ENCODE measurements at places on chromosomes 5 and 9. TPM values are rescaled to one million over a fixed set of nuclear protein-coding genes. Genes with fewer than 3 reads are reported as not detected.

DNA sequence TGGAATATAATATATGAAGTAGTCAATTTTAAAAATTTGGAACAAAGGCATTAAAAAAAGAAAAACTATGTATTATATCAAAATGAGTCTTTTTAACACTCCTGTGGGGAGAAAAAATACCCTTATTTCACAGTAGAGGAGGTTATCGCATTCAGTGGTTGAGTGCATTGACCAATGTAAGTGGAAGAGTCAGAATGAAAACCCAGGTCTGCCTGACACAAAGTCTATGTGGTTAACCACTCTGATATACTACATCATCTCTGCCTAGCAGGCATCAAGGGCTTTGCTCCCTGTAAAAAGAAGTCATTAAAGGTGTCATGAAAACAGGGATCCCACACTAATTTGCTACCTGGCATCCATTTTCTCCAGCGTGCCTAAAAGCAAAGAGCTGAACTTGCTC, 417.2 kb upstream of the C9orf72 start:
- no peak for DNase-seq

- no peak for DNase-seq
These were observed 161.8 kb downstream of the CAVIN4 start for GRCh38 chr9:100739666-100740065.

GRCh38 chr5:17343675-17344074, 126.2 kb downstream of the BASP1 start:
- DNase-seq, result peak; percentile 9

DNA sequence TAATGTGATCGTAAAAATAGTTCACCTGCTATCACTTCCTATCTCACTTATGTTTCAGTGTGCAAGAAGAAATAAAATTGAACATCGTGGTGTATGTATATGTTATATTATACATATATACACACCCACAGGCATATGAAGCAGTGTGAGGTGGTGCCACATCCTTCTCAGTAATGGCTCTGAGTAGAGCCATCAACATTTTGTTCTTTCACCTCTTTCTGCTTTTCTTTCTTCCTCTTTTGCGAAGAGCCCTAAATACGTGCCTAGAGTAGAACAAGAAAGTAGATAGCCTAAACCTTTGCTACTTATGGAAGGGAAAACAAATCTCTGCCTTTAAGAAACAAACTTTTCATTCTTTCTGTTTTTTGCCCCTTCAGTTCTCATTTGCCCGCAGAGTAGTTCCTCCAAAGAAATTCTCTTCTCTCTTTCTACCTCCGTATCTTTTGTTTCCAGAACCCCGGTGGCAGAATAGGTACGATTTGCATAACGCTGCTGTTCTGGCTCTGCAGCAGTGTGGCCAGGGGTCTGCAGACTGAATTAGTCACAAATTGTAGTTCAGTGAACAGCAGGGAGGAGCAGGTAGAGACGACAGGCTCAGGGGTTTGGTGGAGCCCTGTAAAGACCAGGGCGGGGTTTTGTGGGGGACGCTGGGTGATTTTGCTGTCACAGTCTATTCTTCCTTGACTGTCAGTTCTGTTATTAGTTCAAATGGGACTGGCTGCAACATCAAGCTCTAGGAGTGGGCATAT, 40.5 kb upstream of the PJA2 start:
- no peak for DNase-seq

The NDOR1 gene
- total RNA-seq, result 31.9 TPM

The SCGB3A2 gene
- not detected for total RNA-seq

DNA sequence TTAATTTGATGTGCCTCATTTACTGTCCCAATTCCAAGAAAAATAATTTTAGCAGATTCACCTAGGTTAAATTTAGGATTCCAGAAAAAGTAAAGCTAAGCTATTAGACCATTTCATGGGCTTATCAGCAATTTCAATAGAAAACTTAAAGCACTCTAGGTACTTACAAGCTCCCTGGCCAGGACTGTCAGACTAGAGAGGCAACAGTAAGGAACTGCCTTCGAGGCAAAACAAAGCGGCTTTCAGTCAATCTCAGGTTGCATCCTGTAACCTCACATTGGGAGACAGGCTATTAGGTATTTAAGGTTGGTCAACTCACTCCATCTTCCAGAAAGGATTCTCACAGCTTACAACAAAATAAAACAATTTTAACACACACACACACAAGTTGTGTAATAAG, 48.7 kb upstream of the FSD1L start:
- no peak for DNase-seq

The ADRB2 gene
- 6.8 TPM for total RNA-seq

- DNase-seq, result no peak
These were observed 8.8 kb downstream of the PRRX2 start for GRCh38 chr9:129674229-129674628.

The SAXO1 gene
- total RNA-seq, result 6.1 TPM

The PWWP2A gene
- total RNA-seq, result 72.5 TPM

DNA sequence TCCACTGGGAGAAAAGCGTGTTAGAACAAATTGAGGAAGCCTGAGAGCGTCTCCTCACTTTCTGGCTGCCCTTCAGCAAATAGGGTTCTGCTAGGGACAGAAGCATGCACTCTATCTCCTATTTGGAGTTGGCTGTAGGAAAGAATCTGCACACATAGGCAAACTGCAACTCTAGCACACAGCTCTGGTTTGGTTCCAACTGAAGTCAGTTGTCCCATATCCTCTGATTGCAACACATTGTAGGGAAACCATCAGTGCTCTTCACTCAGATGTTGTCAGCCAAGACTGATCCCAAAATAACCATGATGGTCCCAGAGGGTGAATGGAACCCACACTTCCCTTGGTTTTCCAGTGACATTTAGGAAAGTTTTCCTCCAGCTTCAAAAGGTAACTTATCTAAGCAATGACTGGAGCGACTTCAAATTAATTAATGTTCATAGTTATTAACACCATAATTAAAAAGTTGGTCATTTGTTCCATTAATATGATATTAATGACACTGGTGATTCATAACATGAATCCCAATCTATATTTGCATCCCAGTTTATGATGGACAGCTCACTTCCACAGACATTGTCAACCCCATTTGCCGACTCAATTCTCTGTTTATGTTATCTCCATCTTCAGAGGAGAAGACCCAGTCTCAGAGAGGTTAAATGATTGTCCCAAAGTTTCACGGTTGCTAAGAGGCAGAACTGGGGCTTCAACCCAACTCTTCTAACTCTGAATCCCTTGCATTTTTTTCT, 136.7 kb upstream of the ZNF462 start:
- DNase-seq, result no peak

DNA sequence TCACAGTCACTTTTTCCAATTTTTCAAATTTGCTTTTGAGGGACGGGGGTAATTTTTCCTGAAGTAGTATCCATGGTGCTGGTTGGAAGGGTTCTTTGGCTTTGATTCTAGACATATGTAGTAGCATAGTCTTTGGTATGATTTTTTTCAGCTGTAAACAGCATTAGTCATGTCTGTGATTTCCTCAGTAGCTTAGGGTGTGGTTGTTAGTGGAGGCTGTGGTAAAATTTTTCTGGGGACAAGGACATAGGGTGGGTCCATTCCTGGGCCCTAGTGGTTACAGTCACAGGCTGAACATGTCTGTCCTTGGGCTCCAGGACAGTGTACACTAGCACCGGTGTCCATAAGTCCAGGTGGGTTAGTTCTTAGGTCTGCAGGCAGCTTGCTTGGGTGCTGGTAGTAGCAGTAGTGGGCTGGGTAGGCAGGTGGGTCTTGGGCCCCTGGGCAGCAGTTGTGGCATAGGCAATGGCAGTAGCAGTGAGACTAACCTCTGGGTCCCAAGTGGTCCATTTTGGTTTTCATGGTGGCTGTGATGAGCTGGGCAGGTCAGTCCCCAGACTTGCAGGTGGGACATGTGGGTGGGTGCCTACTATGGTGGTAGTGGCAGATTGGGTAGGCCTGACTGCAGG, 100.0 kb upstream of the CXCL14 start:
- no peak for DNase-seq

The HTR1A gene
- total RNA-seq, result not detected

GRCh38 chr9:129933185-129934040, 98.2 kb downstream of the USP20 start:
- DNase-seq, result no peak

GRCh38 chr5:149853331-149853648, 91.3 kb downstream of the PDE6A start:
- no peak for DNase-seq

The EGFLAM gene
- total RNA-seq, result 4.1 TPM

DNA sequence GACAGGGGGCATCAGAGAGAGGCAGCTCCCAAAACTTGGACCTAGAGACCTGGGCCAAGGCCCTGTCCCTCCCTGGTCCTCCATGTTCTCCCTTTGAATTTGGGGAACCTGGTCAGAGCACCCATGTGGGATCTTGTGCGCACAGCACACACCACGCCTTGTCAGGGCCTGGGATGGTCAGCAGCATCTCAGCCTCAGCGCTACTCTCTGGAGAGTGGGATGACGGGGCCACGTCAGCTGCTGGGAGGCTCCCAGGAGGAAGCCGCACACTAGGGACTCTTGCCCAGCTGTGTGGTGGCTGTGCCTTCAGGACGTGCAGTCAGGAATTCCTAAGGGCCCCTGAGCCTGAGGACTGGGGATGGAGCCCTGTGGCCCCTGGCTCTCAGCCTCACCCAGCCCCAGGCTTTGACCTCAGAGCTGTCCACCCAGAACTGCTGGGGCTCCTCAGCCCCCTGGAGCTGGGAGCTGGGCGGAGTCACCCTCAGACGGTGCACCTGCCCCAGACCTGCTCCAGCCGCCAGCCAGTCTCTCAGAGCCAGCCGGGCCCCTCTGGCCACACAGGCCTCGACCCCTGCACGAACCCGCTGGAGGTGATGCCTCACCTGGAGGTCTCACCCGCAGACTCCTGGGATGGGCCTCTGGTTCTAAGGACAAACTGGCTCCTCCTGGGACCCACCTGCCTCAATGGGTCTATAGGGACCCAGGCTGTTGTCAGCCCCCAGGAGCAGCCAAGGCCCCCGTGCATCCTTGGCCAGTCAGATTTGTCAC, 38.3 kb upstream of the EGFL7 start:
- no peak for DNase-seq

GRCh38 chr5:14249258-14250082, 106.3 kb downstream of the TRIO start:
- no peak for DNase-seq

DNA sequence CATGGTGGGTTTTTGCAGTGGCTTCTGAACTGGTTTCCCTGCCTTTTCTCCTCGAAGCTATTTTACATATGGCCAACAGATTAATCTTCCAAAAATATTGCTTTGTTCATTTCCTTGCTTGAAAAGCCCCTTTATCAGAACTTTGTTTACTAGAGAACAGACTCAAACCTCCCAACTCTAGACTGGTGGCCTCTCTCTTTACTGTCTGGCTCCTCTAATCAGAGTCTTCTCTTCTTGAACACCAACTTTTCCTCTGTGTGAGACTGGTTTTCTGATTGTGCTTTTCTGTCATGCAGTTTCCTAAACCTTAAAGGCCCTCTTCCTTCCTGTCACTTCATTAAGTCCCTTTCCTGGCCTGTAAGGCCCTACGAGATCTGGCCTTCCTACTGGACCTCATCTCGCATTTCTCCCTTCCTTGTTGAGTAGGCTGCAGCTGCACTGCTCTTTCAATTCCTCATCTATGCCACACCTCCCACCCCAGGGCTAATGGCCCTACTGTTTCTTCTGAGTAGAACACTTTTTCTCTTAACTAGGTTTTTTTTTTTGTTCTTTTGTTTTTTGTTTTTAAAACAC, 5.7 kb downstream of the C9orf43 start:
- DNase-seq, result no peak

- DNase-seq, result no peak
These were observed 121.0 kb upstream of the PPP1R26 start for GRCh38 chr9:135358552-135358940.

DNA sequence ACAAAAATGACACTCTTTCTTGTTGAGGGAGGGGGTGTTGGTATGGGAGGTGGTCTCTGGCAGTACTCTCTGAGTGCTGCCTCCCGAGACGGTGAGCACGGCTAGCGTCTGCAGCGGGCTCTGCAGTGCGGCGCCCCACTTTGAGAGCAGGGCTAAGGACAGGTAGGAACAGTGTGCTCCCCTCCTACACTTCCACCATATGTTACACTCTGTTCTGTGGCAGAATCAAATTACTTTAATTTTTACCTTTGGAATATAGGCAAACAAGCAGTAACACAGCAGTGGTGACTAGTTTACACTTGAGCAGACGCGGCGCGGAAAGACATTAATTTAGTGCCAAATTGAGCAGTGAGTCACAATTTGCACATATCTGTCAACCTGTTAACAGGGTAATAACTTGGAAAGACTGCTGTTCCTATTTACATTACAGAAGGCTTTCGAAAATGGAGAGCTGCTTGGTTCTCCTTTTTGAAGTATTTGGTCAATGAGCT, 136.3 kb downstream of the MED27 start:
- peak; percentile 23 for DNase-seq

DNA sequence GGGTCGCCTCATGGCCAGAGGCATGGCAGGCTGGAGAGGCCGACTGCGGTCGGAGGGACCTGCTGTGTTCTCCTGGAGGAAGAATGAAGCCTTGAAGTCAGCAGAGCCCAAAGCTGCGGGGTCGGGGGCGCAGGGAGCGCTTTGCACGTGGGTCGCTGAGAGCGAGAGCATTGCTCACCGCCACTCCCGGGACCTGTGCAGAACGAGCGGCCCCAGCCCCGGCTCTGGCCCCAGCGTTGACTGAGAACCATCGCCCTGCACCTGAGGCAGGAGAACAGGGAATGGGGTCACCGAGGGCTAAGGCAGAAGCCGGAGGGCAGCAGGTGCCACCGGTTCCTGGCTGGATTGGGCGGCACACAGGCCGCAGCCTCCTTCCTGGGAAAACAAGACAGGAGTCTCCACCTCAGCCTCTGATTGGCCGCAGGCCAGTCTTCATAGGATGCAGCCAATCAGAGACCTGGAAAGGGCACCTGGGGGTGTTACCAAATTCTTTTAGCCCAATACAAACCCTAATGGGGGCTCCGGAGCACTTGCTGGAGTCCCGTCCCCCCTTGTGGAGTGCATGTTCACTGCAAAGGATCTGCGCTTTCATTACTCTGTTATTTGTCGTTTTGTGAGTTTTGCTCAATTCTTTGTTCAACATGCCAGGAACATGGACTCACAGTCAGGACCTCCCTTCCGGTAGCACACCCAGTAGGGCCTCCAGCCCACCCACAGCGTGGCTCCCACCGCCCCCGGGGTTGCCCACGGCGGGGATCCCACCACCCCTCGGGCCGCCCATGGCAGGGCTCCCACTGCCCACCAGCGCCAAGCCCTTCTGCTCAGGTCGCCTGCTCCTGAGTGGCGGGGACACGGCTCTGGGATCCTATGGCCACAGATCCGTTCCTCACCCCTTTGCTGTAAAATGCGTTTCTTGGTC, 24.7 kb upstream of the SLC6A19 start:
- DNase-seq, result no peak

- DNase-seq, result no peak
These were observed 38.4 kb downstream of the HRH2 start for GRCh38 chr5:175696139-175696854.

DNA sequence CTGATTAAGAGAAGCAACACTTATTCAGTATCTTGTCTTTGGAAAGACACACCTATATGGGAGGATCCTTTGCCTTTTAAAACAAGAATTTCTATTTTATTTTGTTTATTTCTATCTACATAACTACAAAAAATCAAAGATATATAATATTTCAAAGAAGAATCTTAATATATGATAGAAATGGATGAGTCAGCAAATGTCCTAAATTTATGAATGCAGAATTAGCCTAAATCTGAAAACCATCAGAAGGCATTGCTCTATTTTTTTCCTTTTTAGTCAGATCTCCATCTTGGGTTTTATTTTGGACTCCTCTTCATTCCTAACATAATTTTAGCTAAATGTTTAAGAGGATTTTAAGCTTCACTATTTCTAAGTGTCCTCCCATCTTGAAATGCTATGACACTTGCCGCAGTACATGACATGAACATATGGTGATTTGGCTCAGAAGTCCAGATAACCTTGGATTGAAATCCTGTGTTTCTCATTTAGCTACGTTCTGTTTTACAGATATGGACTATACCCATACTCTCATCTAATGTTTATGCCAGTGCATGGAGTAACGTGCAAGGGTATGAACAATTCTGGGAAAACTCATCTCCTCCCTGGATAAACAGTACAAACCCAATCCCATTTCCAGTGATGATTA, 1322.8 kb upstream of the DMAC1 start:
- no peak for DNase-seq

All from prostate gland (tissue), 2 donors.